Thyroid gland (tissue), 4 donors: ENCODE measurements at places on chromosomes 5 and 9. TPM values are rescaled to one million over a fixed set of nuclear protein-coding genes. Genes with fewer than 3 reads are reported as not detected.

DNA sequence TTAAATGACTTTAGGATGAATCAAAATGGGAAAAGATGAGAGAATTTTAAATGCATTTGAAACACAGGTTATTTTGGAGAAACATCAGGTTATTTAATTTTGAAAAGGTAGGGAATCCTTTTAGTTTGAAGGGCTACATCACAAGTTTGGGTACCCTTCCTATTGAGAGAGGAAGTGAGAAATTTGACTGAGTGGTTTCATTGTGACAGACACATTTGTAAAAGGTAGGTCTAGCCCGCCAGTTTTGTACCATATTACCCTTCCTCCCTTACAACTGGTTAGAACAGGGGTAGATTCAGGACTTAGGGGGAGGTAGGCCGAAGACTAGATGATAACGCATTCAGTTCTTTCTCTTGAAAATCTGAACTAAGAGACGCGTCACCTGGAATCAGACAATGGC is 464.2 kb downstream of the EBF1 start:
- H3K4me1 ChIP-seq = no peaks in the 10 kb centered on the region
- no peaks in the 10 kb centered on the region for H3K27me3 ChIP-seq
- no peaks in the 10 kb centered on the region for H3K36me3 ChIP-seq
- no peak overlapping the region for H3K27ac ChIP-seq

DNA sequence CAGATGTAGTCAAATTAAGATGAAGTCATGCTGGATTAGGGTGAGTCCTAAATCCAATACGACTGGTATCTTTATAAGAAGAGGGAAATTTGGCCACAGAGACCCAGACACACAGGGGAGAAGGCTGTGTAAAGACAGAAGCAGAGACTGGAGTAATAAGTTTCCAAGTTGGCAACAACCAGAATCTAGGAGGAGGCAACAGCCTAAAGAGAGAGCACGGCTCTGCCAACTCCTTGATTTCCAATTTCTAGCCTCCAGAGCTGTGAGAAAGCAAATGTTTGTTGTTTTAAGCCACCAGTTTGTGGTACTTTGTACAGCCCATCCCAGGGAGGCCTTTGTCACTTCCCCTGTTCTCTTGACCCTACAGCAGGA is 74.4 kb downstream of the ATG10 start:
- no peaks in the 10 kb centered on the region for H3K27me3 ChIP-seq
- peaks cover 7% of the 10 kb centered on the region for H3K4me1 ChIP-seq
- no peak for DNase-seq
- H3K4me3 ChIP-seq = no peak overlapping the region

The TNFAIP8 gene
- 15.7 TPM for total RNA-seq

The INSYN2B gene
- total RNA-seq = not detected

The TAF11L5 gene
- not detected for total RNA-seq

The PAX5 gene
- total RNA-seq = 0.68 TPM

The GABRA6 gene
- not detected for total RNA-seq

DNA sequence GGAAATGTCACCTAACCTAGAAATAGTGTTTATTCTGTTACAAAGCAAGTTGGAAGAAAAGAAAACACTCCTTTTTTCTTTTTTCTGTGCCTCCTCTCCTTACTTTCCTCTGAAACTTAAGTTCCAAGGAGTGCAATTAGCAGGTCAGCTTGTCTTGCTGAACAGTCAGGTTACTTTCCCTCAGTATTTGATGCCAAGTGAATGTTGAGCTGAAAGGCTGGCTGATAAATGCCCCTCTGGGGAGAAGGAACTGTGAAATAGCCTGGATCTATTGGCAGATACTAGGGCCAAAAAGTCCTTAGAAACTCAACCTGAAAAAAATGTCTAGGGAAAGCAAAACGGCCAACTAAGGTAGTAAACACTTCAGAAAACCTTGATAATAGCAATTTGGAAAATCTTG is 43.6 kb downstream of the GRIA1 start:
- no peaks in the 10 kb centered on the region for H3K4me1 ChIP-seq
- H3K4me3 ChIP-seq = no peak overlapping the region
- no peak for DNase-seq
- no peaks in the 10 kb centered on the region for H3K27me3 ChIP-seq
- H3K36me3 ChIP-seq = no peaks in the 10 kb centered on the region

The SHLD3 gene
- total RNA-seq = 3.0 TPM

The HEMGN gene
- total RNA-seq = not detected

DNA sequence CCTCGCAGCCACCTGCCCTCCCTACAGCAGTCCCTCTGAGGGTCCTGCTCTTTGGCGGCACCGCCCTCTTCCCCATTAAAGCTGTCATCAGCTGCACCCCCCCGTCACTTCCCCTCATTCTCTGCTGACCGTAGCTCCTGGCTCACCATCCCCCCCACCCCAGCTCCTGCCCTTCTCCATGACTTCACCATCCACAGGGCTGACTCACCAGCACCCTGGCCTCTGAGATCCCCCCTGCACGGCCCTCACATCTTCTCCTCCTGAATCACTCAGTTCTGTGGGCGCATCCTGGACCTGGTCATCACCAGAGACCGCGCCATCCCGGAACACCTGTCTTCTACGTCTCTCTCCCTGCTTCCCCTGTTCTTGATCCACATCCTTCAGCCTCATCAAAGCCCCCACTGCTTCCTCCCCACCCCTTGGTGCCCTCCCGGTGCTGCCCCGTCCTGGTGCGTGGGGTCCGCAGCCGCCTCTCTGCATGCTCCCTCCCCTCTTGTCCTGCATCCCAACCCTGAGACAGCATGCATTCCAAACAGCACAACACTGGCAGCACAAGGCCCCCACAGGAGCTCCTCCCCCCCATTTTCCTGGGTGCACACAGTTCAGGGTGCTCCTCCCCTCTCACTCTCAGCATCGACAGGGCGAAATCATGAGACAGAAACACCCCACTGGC is 12.9 kb downstream of the FLT4 start:
- no peaks in the 10 kb centered on the region for H3K27me3 ChIP-seq
- H3K36me3 ChIP-seq = no peaks in the 10 kb centered on the region
- H3K4me3 ChIP-seq = no peak overlapping the region
- DNase-seq = no peak
- no peak overlapping the region for H3K27ac ChIP-seq
- no peaks in the 10 kb centered on the region for H3K4me1 ChIP-seq

DNA sequence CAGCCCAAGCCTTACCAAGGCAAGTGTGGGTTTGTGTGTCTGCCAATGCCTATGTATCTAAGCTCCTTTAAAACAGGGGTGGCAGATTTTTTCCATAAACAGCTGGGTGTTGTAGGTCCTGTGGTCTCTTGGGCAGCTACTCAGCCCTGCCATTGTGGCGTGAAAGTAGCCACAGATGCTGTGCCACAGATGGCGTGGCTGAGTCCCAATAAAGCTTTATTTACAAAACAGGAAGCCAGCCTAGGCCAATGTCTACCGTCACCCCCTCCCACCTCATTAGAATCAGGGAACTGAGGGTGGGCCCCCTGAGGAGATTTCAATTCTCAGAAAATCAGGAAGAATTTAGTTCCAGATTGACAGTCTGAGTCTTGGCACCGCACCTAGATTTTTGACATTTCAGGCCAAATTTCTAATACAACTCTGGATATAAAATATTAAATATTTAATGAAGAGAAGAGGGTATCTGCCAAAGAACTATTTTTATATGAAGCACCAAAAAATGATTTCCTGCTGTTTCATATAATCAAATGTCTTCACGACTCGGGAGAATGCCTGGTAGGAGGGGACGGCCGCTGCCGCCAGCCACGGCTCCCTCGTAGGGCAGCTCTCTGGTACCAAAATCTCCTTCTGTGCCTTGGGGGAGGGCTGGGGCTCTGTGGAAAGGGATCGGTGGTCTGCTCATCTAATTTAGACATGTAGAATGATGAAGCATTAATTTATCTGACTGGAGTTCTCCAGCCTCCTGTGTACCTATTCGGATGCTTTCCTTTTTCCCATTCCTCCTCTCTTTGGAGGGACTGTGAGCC is 420.9 kb downstream of the IRX2 start:
- H3K27ac ChIP-seq = no peak overlapping the region
- H3K4me1 ChIP-seq = no peaks in the 10 kb centered on the region
- no peak overlapping the region for H3K4me3 ChIP-seq
- DNase-seq = no peak

- H3K27ac ChIP-seq = no peak overlapping the region
- peaks cover 17% of the 10 kb centered on the region for H3K4me1 ChIP-seq
- H3K27me3 ChIP-seq = no peaks in the 10 kb centered on the region
- no peak overlapping the region for H3K4me3 ChIP-seq
- H3K36me3 ChIP-seq = no peaks in the 10 kb centered on the region
These were observed 3.1 kb downstream of the CCDC183 start for GRCh38 chr9:136799079-136799853.

DNA sequence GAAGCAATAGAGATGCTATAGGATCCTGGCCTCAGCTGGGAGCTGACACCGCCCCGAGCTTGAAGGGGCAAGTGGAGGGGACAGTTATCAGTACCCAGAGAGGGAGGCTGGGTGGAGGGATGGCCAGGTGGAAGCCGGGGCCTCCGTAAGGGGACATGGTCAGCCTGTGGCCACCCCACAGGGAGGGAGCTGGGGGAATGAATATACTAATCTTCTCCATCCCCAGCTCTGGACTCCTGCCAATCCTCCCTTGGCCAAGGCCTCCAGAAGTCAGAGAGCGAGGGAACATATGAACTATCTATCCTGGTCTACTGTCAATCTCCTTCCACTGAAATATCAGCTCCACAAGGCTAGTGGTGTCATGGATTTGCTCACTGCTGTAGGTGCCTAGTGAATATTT is 109.3 kb downstream of the BOD1 start:
- H3K36me3 ChIP-seq = no peaks in the 10 kb centered on the region
- DNase-seq = no peak
- no peaks in the 10 kb centered on the region for H3K27me3 ChIP-seq
- no peak overlapping the region for H3K4me3 ChIP-seq
- H3K4me1 ChIP-seq = no peaks in the 10 kb centered on the region

The NNT gene
- total RNA-seq = 125 TPM

GRCh38 chr5:149279661-149280060 is 8.0 kb downstream of the AFAP1L1 start:
- no peaks in the 10 kb centered on the region for H3K36me3 ChIP-seq
- H3K27ac ChIP-seq = no peak overlapping the region
- H3K4me3 ChIP-seq = no peak overlapping the region
- H3K4me1 ChIP-seq = no peaks in the 10 kb centered on the region
- DNase-seq = no peak

The SHISAL2B gene
- not detected for total RNA-seq

The SPATA31C1 gene
- total RNA-seq = not detected

DNA sequence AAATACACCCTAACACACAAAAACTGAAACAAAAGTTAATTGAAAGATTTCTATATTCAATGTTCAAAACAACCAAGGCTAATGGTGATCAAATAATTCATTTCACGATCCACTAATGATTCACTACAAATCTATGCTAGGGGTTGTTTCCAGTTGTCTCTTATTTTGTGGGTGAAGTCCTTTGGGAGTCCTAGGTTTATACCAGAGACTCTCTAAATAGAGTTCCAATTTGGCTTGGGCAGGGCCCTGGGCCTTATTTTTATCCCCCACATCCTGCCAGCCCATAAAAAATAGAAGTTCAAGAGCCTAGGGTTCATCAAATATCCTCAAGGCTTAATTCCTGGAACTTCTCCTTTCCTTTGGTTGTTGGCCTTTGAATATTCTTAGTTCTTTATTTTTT is 26.1 kb downstream of the SREK1IP1 start:
- H3K4me3 ChIP-seq = no peak overlapping the region
- no peaks in the 10 kb centered on the region for H3K27me3 ChIP-seq
- H3K27ac ChIP-seq = no peak overlapping the region
- H3K4me1 ChIP-seq = no peaks in the 10 kb centered on the region
- DNase-seq = no peak

- no peak overlapping the region for H3K4me3 ChIP-seq
- H3K4me1 ChIP-seq = no peaks in the 10 kb centered on the region
- DNase-seq = no peak
- H3K27ac ChIP-seq = no peak overlapping the region
These were observed 90.1 kb upstream of the FAM169A start for GRCh38 chr5:74956278-74956677.

The MORN5 gene
- total RNA-seq = not detected

- no peaks in the 10 kb centered on the region for H3K27me3 ChIP-seq
- H3K4me1 ChIP-seq = peaks cover 50% of the 10 kb centered on the region
- H3K4me3 ChIP-seq = no peak overlapping the region
- H3K27ac ChIP-seq = peak overlapping the region; percentile 86
These were observed 55.3 kb downstream of the ZNF366 start for GRCh38 chr5:72451741-72452505.

DNA sequence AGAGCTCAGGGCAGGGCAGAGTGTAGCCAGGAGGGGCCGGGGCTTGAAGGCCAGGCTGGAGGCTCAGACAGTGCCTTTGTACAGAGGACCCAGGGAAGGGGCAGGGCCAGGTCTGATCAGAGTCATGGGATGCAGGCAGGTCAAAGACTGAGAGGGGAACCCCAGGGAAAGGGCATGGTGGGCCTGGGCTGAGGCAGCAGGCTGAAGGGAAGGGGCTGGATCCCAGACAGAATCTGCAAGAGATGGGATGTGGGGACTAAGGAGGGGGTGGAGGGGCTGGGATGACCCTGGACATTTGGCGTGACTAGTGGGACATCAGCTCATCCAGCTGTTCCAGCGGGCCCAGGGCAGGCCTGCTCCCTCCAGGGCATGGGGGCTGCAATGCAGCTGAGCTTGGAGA is 15.5 kb upstream of the MRNIP start:
- no peaks in the 10 kb centered on the region for H3K4me1 ChIP-seq
- DNase-seq = no peak
- H3K4me3 ChIP-seq = no peak overlapping the region
- H3K36me3 ChIP-seq = peaks cover 47% of the 10 kb centered on the region
- no peaks in the 10 kb centered on the region for H3K27me3 ChIP-seq

DNA sequence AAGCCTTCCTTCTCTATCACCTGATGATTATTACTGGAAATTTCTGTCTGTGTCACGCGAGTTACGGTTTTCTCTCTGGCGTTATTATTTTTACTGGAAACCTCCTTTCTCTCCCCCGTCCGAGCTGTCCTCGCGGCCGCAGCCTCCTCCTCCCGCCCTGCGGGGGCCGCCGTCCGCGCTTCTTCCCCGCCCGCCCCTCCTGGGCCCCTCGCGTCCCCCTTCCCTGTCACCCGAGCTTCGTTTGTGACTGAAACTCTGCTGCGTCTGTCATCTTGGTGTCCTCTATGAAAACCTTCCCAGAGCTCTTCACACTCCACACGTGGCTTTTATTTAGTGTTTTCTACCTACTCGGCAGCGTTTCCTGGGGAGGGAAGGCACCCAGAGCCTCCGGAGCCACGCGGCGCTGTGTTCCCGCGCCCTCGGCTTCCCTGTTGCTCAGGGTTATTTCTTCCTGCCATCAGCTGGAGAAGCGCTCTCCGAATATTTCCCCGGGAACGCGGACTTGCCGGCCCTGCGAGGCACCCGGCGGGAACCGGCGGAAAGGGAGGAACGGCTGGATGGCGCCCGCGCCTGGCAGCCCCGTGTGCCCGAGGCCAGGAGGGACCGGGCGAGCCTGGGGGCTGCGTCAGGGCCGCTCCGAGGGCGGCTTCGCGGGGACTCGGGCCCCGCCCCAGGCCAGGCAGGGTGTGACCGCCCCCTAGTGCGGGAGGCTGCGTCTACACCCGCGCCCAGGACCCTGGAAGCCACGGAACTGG is 33.9 kb downstream of the TRIP13 start:
- H3K27ac ChIP-seq = no peak overlapping the region
- peaks cover 11% of the 10 kb centered on the region for H3K4me1 ChIP-seq
- no peak overlapping the region for H3K4me3 ChIP-seq
- peaks cover 3% of the 10 kb centered on the region for H3K27me3 ChIP-seq
- peak; percentile 38 for DNase-seq
- H3K36me3 ChIP-seq = no peaks in the 10 kb centered on the region
